ENCODE measurements at places on chromosomes 3 and 15.

- no peak for DNase-seq
Observed at GRCh38 chr3:175585898-175586297, 726.8 kb downstream of the NAALADL2 start.

GRCh38 chr3:25493246-25493645, 65.2 kb downstream of the RARB start:
- no peak for DNase-seq

- DNase-seq = no peak
Observed at GRCh38 chr3:127368186-127369032, 80.6 kb upstream of the PRR20G start.

- no peak for DNase-seq
Observed at GRCh38 chr3:135987661-135988060, 22.1 kb downstream of the PPP2R3A start.

Measured in stimulated activated CD8-positive, alpha-beta memory T cell treated with anti-CD3 and anti-CD28 coated beads, Interleukin-4, amount 100 ng/mL, for 1 hour (primary cell).